ENCODE measurements at places on chromosomes 11 and 22.
A peak's percentile ranks its signal among the peaks of the same experiment; 100 is the strongest.

DNA sequence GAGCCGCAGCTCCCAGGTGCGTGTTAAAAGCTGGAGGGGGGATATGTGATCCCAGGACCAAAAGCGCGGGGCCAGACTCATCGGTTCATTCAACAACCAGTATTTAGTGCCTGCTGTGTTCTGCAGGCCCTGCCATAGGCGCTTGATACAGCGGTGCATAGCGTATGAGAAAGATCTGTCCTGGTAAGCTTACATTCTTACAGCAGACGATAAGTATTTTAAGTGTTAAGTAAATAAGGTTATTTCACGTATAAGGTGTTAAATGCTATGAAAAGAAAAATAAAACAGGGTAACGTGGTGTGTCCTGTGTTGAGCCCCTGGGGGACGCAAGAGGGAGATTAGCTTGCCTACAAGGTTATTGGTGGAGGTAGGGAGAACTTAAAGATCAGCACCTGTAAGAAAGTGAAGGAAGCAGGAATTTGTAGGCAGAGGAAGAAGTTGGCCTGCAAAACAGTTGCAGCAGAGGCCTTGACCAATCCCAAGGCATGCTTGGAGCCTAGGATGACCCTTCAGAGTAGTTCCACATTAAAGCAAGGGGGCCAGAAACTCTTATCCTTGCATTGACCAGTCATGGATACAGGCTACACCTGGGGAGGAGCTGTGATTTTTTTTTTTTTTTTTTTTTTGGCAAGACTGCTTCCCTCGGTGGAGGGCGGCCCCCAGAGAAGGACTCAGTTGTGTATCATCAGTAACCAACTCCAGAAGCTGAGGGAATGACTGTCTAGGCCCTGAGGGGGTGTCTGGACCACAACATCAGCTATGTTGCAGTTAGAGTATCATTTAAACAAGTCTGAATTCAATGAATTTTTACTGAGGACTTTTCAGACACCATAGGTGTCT lies 487 bp upstream of the LIPT2 start:
- no peak for DNase-seq

- DNase-seq, result no peak
These were observed 18.8 kb downstream of the APOL4 start for GRCh38 chr22:36182857-36183256.

GRCh38 chr11:44188643-44189042 lies 93.2 kb downstream of the EXT2 start:
- DNase-seq, result no peak

DNA sequence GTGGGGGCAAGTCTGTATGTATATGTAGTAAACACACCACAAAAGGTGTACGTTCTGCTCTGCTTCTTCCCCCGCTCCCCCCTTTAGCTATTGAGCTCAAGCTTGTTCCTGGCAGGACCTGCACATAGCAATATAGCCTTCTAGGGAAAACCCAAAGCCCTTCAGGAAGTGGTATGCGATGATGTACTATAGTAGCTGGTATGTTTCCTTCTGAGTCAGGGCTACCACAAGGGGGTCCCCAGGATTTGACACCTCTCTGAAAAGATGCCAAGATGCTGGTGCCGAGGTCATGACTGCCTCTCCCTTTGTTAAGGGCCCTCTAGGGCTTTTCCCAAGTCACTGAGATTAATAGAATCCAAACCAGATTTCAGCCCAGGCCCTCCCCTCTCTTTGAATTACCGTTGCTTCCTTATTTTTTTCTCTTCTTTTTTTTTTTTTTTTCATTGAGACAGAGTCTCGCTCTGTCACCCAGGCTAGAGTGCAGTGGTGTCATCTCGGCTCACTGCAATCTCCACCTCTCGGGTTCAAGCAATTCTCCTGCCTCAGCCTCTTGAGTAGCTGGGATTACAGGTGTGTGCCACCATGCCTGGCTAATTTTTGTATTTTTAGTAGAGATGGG lies 268.4 kb downstream of the ETS1 start:
- no peak for DNase-seq

DNA sequence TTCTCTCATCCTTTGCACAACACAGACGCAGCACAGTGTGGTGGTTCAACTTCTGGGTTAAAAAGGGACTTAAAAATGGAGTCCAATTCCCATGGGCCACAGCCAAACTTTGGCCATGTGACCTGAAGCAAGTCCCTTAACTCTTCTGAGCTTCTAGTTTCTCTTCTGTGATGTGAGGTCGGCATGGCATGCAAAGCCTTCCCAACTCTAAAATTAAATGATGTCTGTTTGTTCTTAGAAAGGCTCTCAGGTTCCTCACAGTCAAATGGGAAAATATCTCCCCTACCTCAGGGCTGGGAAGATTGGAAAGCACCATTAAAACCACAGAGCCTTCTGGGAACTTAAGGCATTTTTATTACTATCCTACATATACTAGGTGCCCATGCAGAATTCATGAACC lies 38.8 kb downstream of the LGR4 start:
- DNase-seq, result no peak

DNA sequence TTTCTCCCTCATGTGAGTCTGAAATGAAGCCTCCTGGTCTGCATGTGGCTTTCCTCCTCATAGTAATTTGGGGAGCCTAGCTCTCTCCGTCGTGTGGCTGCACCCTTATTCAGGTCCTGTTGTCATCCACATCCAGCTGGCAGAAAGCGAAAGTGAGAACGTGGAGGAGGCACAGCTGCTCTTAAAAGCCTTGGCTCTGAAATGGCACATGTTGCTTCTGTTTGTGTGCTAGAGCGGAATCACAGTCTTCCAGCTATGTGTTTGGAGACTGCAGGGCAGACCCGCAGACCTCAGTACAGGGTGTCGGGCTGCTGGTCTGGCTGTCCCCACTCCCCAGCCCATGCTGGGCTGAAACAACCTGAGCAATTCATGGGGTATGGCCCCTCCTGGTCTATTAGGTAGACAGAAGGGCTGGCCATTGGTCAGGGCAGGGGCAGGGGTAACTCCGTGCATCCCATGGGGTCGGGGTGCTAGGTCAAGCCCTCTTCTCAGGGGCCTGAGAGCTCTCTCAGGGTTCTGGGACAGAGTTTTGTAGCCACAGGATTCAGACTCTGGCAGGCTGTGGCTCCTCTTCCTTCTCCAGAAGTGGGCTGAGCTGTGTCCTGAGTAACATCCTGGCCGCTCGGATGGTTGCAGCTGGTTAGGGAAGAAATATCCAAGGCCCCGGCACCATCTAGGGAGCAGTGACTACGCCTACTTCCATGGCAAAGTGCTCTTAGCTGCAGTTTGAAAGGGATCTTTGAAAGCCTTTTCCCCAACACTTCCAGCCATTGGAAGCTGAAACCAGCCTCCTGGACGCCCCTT lies 50.6 kb downstream of the C11orf96 start:
- peak; percentile 64 for DNase-seq

DNA sequence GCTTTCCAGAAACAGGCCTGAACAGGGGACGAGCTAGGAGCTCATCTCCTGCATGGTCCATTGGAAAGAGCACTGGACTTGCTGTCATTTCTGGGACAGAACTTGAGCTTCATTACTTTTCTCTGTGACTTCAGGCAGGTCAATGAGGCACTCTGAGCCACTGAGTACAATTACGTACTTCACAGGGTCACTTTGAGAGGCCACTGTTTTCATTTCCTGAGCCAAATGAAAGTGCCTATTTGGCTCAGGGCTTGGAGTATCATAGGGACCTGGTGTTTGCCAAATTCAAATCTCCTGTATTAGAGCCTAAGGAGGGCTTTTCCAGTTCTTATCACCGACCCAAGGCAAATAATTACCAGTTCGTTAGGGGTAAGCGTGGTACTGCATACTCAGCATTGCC lies 319.3 kb downstream of the CADM1 start:
- no peak for DNase-seq
